Liver (tissue), 10 donors: ENCODE measurements at places on chromosomes 16 and 17. TPM values are rescaled to one million over a fixed set of nuclear protein-coding genes. Genes with fewer than 3 reads are reported as not detected.

ALG1 gene
- total RNA-seq = 18.9 TPM

AIPL1 gene
- not detected for total RNA-seq

GRCh38 chr17:34736611-34737010 lies 157.2 kb downstream of the TMEM132E start:
- DNase-seq = no peak

- DNase-seq = no peak
These were observed 36.3 kb downstream of the ADGRG5 start for GRCh38 chr16:57578521-57579360.

GRCh38 chr17:67477687-67478086 lies 100.6 kb downstream of the PITPNC1 start:
- no peak for DNase-seq

CX3CL1 gene
- total RNA-seq = 4.8 TPM

TMEM100 gene
- total RNA-seq = 0.09 TPM

GRCh38 chr17:19304209-19304608 lies 58.3 kb downstream of the B9D1 start:
- DNase-seq = no peak

ITGAX gene
- 9.6 TPM for total RNA-seq

- DNase-seq = no peak
These were observed 23.2 kb upstream of the PHB1 start for GRCh38 chr17:49437696-49438435.
